Activated naive CD8-positive, alpha-beta T cell treated with anti-CD3 and anti-CD28 coated beads, Interleukin-2, amount 50 U/mL, for 16 hours (primary cell): ENCODE measurements at places on chromosomes 16 and 17.

GRCh38 chr16:11250786-11251524 is 5.0 kb downstream of the SOCS1 start:
- no peak for DNase-seq

DNA sequence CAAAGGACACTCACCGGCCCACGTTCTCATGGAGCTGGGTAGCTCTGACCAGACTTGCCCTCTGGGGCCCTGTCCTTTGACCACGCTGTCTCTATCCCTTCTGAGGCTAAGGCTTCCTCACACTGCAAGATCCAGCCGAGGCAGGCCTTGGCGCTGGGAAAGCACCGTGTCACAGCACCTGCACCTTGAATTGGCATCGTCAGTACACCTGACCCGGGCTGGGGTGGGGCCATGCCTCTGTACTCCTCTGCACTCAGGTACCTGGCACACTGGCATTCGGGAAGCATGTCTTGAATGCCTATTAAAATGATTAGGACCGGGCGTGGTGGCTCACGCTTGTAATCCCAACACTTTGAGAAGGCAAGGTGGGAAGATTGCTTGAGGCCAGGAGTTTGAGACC is 6.0 kb downstream of the TBC1D24 start:
- no peak for DNase-seq

DNA sequence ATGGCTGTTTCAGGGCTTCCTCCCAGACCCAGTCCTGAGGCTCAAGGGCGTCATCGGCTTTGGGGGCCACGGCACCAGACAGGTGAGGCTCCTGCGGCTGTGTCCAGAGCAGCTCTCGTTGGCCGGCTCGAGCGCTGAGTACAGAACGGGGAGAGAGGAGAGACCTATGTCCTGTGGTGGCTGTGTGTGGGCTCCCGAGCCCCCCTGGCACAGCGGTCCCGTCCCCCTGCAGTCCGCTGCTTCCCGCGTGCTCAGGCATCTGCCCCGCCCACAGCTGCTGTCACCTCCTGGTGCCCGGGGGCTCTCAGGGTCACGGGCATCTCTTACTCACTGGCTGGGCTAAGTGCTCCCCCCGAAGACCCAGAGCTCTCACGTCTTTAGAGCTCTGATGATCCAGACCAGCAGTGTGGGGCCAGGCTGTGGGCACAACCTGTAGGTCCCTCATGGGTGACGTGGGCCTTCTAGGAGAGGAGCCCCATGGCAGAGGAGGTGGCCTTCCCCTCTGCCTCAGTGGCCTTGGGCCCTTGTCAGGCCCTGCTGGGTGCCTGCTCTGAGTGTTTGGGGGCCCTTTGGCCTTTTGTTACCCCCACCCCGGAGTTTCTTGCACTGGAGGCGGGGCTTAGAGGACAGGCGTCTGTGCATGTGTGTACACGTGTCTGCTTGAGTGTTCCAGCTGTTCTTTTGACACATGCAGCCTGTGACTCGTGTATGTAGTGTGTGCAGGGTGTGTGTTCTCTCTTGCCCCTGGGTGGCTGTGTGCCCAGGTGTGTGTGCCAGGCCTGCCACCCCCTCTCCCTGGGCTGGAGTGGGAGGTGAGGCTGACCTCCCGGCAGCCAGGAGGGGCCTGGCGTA is 3.5 kb downstream of the WDR90 start:
- DNase-seq: no peak

GRCh38 chr17:63950940-63951907 is 19.1 kb upstream of the CD79B start:
- DNase-seq: no peak

DNA sequence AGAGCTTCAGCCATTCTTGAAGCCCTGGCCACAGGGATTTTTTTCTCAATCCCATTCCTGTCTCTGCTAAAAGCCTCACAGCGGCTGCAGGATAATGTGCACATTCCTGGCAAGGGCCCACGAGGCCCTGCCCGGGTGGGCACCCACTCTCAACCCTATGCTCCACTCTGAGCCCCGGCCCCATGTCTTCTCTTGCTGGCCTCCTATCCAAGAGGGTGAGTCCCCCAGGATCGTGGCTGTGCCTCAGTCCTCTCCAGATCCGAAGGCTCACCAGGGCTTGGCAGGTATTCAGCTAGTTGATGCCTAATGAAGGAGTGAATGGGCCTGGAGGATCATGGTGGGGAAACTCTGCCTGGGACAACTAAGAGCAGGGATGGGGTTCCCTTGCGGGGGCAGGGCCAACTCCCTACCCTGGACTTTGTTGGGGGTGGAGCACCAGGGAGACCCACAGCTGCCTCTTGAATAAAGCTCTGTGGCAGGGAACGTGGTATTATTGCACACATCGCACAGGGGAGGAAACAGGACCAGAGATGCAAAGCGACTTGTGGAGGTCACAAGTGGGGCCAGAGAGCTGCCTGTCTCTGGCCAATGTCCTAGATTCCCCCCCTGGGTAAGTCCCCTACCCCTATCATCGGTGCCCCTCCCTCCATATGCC is 5.4 kb downstream of the ARHGAP27 start:
- DNase-seq: no peak

DNA sequence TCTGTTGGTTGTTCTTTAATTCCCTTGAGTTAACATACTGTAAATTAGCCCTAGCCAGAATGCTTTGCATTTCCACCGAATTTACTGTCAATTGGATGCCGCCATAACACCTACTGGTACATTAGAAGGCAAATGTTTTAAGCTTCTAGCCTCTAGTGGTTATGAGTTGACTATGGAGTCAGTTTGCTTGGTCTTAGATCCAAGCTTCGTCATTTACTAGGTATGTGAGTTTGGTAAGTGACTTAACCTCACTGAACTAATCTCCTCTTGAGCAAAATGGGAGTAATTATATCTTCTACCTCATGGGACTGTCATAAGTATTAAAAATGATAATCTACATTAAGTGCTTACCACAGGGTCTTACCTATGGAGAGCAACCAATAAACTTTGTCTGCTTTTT is 20.4 kb upstream of the CDH11 start:
- DNase-seq: no peak

GRCh38 chr16:27318392-27319256 is 4.8 kb downstream of the IL4R start:
- DNase-seq: no peak
